Activated CD8-positive, alpha-beta memory T cell treated with anti-CD3 and anti-CD28 coated beads for 48 hours (primary cell): ENCODE measurements at places on chromosomes 2 and 18.

- DNase-seq: no peak
Measured at GRCh38 chr2:54839461-54840255, 116.2 kb downstream of the EML6 start.

GRCh38 chr2:23523373-23524260 is 138.6 kb downstream of the KLHL29 start:
- no peak for DNase-seq

DNA sequence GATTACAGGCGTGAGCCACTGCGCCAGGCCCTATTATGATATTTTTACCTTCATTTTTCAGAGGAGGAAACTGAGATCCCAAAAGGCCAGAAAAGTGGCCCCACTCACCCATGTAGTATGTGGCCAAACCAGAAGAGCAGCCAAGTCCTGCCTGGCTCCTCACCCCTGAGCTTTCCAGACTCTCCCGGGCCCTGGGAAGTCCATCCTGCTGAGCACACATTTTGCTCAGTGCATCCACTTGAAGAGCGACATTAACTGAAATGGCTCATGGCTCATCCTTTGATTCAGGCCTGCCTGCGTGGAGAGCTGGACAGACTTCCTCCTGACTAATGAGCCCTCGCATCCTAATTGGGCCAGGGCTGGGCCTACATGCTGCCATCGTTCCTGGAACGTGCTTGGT is 9.5 kb upstream of the NGEF start:
- no peak for DNase-seq

DNA sequence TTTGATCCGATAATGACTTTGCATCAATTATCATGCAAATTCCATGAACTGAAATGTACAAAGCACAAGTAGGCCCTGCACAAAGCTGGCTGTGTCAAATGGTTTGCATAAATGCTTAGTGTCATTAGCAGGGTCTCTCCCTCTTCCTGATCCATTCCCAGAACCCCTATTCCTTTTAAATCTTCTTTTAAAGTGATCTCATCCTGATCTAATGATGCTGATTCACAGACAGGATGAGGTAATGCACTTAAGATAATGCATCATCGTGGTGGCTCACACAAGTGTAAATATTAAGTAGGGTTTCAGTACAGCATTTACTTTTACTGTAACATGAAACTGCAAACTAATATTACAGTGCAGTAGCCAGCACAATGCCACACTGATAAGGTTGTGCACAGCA is 304.8 kb upstream of the SOX11 start:
- DNase-seq: no peak

DNA sequence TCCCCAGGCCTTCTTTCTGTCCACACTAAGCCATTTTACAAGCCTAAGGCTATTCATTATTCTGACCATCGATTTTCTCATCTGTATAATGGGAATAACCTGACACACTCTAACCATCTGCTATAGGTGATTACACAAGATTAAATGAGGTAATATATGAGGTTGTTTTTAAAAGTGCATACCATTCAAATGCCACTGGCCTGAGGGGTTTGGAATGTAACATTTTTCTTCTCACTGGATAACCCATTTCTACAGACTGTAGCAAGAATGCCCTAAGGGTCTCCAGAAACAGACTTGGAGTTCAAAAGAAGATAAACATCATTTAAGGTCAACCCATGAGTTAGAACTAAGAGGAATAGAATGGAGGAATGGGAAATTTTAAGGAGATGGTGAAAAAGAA is 111.7 kb upstream of the SETBP1 start:
- no peak for DNase-seq

DNA sequence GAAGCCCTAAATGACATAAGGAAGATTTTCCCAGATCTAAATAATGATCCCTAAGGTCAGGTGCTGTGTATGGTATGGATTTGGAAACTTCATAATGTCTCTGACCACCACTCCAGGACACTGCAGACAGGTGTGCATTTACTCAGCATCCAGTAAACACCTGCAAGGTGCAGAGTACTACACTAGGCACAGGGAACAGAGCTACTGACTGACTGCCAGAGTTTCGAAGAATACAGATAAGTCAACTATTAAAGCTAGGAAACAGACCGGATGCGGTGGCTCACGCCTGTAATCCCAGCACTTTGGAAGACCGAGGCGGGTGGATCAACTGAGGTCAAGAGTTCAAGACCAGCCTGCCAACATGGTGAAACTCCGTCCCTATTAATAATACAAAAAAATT is 65.0 kb downstream of the ATP8B1 start:
- no peak for DNase-seq

DNA sequence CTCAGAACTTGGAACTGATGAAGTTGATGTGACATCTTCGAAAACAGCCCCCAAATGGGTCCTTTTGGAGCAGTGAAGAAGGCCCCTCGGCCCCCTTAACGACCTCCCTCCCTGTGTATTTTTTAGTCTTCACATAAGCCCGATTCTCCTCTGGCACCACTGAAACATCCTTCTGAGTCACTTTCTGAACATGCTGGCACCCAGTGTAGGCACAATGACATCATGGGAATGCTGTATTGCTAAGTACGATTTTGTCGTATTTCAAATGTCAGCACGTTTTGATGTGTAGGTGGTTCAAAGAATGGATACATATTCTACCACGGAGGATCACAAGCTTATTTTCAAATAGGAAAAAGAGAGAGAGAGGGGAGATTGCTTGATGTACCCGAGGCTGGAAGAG is 111.7 kb upstream of the RIOK3 start:
- DNase-seq: no peak

GRCh38 chr2:241793385-241793784 is 15.6 kb upstream of the NEU4 start:
- DNase-seq: no peak

- DNase-seq: no peak
Measured at GRCh38 chr2:191412353-191412752, 167.1 kb downstream of the MYO1B start.

- no peak for DNase-seq
Measured at GRCh38 chr2:46770622-46771021, 145.0 kb downstream of the MCFD2 start.

GRCh38 chr2:177763531-177764265 is 308.9 kb downstream of the PDE11A start:
- peak; percentile 61 for DNase-seq

GRCh38 chr2:38466876-38467767 is 90.0 kb upstream of the ATL2 start:
- DNase-seq: no peak

DNA sequence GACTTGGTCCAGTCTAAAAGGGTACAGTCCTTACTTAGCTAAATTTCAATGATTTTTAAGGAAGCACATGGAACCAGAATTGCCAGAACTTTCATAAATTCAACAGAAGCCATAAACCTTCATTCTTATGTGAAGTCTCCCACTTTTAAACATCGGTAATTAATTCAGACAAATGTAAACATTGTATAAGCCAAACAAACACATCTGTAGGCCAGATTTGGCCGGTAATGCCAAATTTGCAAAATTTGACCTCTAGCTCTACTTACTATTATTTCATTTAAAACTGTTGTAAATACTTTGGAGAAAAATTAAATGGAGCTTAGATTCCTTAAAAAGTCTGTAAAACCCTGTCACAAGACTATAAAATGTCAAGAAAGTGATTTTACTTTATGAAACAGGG is 83.2 kb upstream of the GALNT5 start:
- no peak for DNase-seq

DNA sequence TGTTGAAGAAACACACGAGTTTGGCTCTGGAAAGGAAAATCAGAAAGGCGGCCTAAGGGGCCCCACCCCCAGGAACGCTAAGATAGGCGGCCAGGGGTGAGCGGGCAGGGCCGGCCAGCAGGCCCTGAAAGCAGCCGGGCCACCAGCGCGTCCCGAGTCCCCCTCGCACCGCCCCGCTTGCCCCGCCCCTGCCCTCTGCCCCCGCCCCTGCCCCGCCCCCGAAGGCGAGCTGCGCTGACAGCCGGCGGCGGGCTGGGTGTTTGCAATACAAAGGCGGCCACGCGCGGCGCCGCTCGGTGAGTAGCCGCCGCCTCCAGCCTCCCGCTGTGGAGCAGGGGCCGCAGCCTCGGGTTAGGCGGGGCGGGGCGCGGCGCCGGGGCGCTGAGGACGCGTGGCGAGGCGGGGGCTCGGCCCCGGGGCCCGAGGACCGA is at the start of gene LPIN1:
Gene LPIN1, plus strand, starts transcription at position 257 of the 431 bp plus-strand sequence. CDS start 18,910 bp downstream, outside the sequence.
- DNase-seq: peak; percentile 74

GRCh38 chr2:120587279-120587996 is 148.2 kb upstream of the GLI2 start:
- DNase-seq: no peak
